ENCODE measurements at places on chromosomes 2 and 18.

- DNase-seq = no peak
These were observed 261.4 kb downstream of the DYSF start for GRCh38 chr2:71714601-71715240.

DNA sequence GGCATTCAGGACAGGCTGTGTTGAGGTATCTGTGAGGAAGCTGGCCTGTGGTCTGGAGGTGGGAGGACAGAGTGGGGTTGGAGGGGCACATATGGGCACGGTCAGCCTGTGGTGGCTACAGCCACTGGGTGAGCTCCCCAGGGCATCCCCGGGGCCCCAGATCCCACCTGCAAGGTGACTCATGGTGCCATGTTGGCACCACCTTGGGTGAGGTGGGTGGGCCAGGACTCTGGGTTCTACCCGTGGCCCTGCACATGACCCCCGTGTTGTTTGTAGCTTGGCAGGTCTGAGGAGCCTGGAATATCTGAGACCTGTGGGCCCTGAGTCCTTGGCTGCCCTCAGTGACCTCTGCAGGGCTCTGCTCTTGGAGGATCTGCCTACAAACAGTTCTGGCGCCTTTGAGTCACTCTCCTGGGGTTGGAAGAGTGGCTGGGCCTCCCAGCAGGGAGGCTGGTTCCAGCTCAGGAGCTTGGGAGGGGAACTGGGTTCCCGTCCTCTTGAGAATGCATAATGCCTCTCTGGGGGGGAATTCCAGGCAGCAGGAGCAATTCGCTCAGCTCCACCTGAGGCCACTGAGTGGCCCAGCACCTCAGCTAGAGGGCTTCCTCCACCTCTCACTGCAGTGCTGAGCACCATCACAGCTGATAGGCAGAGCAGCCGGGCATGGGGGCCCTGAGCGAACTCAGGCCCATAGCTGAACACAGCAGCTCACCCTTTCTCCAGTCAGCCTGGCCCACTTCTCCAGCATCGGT lies 105.1 kb downstream of the DYSF start:
- DNase-seq = no peak

DNA sequence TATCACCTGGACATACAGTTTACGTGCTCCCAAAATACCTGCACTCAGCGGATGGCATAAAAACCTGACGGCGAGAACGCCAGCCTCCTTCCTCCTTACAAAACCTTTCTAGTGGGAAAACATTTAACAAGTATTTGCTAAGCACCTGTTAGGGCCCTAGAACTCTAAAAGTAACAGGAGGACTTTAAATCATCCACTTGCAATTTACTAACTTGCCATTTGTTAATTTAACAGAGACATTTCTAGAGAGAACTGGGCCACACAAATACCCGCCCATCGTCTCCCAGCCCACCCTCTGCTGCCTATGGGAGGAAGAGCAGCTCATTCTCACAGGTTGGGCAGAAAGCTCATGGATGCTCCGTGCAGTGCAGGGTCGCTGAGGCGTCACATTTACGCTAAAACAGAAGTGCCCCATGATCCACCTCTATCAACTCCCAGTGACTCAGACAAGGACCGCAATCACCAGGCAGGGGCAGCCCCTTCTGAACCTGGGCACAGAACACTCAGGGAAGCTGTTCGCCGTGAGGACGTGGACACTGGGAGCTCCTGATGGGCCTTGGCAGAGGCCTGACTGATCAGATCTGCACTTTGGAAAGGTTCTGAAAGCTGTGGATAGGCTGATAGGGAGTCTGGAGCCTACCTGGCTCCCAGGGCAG lies 106.9 kb downstream of the HDAC4 start:
- peak; percentile 32 for DNase-seq

- peak; percentile 35 for DNase-seq
These were observed 568 bp downstream of the RAB31 start for GRCh38 chr18:9708434-9709303.

- no peak for DNase-seq
These were observed 343.7 kb upstream of the MEX3C start for GRCh38 chr18:51541230-51541629.

DNA sequence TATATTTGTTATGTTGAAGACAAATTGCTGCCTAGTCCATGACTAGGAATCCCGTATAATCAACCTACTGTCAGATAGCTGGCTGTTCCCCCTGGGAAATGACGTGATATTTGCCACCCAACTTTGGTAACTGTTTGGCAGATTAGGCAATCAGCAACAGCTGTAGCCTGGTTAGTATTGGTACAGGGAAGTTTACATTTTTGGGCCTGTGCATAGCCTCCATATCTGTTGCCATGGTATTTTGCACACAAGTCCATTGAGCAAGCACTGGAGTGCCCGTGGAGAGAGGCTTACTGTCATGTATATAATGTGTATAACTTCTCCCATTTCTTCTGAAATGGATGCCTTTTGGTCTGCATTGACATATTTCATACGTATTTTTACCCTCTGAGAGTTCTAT lies 27.7 kb downstream of the BIRC6 start:
- no peak for DNase-seq

DNA sequence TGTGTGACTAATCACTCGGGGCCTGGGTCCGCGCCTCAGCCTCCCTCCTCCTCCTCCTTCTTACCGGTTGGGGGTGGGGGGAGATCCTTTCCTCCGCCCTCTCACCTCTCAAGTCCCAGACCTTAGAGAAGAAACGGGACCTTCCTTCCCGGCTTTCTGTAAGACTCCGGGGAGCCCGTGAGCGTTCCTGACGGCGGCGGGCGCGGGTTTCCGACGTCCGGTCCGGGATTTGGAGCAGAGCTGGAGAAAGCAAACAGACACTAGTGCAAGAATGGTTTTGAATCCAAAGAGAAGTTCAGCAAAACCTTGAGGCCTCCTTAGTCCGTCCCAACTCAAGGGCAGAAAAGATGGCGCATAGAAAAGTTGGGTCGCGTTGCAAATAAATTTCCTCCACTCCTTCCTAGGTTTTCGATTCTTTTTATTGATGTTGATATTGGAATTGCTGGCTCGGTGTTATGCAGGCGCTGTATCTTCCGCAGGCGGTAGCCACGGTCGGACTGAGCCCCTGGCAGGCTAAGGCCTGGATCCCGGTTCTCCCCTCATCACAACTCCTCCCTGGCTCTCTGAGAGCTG lies 2.0 kb downstream of the DLX1 start:
- DNase-seq = no peak

DNA sequence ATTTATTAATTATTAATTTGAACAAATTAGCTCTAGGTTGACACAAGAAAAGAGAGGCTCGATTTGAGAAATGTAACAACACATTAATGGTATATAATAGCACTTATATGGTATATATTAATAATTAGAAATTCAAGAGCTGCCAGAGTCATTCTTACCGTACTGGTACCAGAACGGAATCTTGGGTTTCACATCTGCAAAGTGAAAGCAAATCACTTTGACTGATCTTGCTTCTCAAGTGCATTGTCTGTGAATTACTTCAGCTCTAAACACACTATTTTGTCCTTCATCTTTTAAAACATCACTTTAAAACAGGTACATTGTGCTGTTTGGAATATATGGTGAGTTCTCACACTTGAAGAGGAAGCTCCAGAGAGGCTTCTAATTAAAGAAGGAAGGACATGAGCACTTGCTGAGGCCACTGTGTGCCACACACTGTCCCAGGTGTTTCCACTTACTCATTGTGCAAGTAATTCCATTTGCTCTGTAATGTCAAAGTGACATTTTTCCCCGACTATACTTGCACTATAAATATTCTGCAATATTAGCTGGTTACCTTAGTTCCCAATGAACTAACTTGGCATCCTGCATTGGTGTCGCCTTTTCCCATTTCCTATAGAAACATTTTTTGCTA lies 85.8 kb downstream of the PLA2R1 start:
- no peak for DNase-seq

DNA sequence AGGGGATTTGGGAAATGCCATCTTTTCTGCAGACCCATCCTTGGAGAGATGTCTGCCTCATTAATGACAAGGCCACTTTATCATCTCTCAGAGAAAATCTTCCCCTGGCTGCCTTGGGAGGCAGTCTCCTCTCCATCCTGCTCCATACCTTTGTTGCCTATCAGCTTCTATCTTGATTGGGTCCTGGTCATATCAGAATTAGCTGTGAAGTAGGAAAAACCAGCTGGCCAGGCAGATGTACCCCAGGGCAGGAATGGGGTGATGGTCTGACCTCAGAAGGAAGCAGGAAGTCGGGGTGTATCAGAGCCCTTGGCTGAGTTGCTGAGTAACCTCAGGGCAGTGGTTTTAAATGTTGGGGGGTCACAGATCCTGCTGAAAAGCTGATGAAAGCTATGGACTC lies 41.3 kb downstream of the ALK start:
- DNase-seq = no peak

All from GM19239 (cell line).